ENCODE measurements at places on chromosomes 11 and 22.

DNA sequence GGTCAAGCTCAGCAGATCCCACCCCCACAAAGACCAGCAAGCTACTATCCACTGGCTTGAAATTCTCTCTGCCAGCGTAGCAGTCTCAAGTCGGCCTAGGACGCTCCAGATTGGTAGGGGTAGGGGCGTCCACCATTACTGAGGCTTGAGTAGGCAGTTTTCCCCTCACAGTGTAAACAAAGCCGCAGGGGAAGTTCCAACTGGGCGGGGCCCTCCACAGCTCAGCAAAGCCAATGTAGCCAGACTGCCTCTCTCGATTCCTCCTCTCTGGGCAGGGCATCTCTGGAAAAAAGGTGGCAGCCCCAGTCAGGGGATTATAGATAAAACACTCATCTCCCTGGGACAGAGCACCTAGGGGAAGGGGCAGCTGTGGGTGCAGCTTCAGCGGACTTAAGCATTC, 1064.9 kb upstream of the TENM4 start:
- DNase-seq = no peak

GRCh38 chr22:35733791-35734516, 16.3 kb downstream of the APOL5 start:
- no peak for DNase-seq

DNA sequence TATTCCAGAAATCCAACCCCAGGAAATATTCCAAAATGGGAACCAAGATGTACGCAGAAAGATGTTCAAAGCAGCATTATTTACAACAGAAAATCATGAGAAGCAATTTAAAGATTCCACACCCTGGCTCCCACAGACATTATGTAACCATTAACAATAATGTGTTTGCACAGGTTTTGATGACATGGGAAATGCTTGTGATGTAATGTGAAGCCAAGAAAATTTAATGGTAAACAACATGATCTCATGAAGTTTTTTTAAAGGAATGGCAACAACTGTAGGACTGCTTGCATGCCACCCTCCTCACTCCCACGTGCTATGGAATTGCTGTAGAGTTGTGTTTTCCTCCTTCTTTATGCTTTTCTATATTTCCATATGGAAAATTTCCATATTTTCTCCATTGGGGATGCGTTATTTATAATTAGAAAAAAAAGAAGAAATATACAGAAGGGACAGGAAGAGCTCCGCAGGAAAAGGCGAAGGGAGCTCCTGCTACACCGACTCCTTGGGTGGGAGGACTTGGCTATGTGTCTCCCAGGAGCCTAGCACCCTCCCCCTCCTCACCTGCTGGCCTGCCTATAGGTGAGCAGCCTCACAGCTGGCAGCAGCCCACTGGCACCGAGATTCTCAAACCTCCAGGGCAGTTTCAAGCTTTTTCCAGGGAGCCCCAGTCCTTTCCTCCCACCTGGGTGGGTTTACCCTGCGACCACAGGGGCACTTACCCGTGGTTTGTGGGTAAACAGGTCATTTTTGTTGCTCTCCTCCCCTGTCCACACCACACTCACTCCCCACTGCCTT, 20.9 kb downstream of the LRFN4 start:
- no peak for DNase-seq

DNA sequence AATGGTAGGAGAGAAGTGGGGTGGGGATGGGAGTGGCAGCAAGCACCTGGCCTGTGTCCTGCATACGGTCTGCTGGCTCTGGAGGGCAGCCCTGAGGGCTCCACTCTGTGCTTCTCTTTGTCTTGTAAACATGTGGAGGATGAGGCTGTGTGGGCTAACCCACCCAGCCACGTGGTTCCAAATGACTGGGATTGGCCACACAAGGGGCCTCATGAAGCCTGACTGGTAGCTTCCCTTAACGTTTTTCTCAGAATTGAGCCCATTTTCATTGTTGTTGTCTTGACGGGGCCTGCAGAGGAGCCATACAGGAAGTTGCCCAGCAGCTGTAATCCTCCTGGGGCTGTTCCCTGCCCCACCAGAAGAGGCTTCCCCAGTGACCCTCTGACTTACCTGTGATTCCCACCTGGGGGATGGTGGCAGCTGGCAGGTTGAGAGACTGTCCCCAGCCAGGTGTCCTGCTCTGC, 18.0 kb downstream of the DERL3 start:
- peak; percentile 48 for DNase-seq

- DNase-seq = no peak
These were observed 2.8 kb downstream of the ZFTA start for GRCh38 chr11:63765688-63766241.

Data from activated CD4-positive, alpha-beta T cell treated with anti-CD3 and anti-CD28 coated beads, Interleukin-2, Interleukin-4, amounts not matched to agents 100 ng/mL and 50 ng/mL, durations not matched to agents 16 hours and 8 hours (primary cell).